GM19239 (cell line): ENCODE measurements at places on chromosomes 1 and 21.

- DNase-seq: peak; percentile 84
Observed at GRCh38 chr1:15696956-15697521, 12.9 kb downstream of the PLEKHM2 start.

DNA sequence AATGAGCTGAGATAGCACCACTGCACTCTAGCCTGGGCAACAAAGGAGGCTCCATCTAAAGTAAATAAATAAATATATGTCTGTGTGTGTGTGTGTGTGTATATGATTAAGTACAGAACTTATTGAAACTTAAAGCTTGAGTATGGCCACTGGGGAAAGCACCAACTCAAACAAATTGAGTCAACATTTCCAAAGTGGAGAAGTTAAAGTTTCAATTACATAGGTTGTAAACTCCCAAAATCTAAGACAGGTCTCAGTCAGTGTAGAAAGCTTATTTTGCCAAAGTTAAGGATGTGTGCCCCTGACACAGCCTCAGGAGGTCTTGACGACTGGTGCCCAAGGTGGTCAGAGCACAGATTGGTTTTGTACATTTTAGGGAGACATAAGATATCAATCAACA lies 458.9 kb upstream of the RGS18 start:
- DNase-seq: no peak

- DNase-seq: no peak
Observed at GRCh38 chr1:19009882-19010321, 53.4 kb upstream of the IFFO2 start.

GRCh38 chr1:64363111-64363510 lies 106.8 kb upstream of the CACHD1 start:
- DNase-seq: no peak

- DNase-seq: no peak
Observed at GRCh38 chr1:178910023-178910422, 39.1 kb upstream of the ANGPTL1 start.

- DNase-seq: no peak
Observed at GRCh38 chr1:155485222-155485621, 77.4 kb downstream of the ASH1L start.

DNA sequence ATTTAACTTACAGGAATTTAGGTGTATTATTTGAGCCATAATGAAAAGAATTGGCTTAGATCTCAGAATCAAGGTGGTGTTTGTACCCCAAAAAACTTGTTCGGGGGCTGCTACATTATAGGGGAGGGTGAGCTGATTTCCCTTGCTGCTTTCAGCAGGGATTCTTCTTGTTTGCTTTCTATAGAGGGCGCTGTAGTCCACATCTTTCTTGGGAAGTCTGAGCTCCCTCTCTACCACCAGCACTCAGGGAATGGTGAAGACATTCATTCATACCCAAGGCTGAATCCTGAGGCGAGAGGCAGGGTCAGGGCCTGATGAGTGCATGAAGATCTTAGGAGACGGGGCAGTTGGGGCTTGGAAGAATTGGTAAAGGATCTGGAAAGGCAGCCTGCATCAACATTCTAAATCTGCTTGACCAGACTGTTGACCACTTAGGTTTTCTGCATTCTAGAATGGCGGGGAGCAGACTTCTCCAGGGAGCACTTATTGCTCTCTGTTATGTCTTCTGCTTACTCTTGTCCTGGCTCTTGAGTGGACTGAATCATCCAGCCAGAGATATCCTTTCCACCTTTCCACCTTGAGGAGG lies 18.9 kb downstream of the SPATA46 start:
- peak; percentile 26 for DNase-seq

- DNase-seq: peak; percentile 51
Observed at GRCh38 chr21:41926117-41926806, 27.6 kb downstream of the C2CD2 start.

GRCh38 chr1:246564839-246565750 lies 966 bp downstream of the TFB2M start:
- DNase-seq: no peak

- DNase-seq: no peak
Observed at GRCh38 chr1:72037745-72038343, 244.5 kb downstream of the NEGR1 start.

DNA sequence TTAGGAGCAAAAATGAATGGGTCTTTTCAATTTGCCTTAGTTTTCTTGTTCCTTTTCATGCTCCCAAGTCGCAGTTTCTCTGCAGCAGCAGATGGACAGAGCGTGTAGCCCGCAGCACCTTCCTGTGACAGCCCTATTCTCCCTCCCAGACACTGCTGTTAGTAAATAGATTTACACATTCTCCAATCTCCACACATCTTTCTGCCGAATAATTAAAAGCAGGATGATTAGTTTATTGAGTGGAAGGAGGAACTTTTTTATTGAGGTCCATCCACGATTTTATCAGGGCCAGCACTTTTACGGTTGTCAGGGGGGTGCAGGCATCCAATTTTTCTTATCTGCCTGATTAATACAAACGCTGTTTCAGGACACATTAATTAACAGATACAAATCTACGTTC lies 98.2 kb upstream of the USH2A start:
- no peak for DNase-seq

- no peak for DNase-seq
Observed at GRCh38 chr1:40092706-40093639, 4.1 kb downstream of the PPT1 start.

- no peak for DNase-seq
Observed at GRCh38 chr1:214251354-214251753, 29.6 kb upstream of the SMYD2 start.

DNA sequence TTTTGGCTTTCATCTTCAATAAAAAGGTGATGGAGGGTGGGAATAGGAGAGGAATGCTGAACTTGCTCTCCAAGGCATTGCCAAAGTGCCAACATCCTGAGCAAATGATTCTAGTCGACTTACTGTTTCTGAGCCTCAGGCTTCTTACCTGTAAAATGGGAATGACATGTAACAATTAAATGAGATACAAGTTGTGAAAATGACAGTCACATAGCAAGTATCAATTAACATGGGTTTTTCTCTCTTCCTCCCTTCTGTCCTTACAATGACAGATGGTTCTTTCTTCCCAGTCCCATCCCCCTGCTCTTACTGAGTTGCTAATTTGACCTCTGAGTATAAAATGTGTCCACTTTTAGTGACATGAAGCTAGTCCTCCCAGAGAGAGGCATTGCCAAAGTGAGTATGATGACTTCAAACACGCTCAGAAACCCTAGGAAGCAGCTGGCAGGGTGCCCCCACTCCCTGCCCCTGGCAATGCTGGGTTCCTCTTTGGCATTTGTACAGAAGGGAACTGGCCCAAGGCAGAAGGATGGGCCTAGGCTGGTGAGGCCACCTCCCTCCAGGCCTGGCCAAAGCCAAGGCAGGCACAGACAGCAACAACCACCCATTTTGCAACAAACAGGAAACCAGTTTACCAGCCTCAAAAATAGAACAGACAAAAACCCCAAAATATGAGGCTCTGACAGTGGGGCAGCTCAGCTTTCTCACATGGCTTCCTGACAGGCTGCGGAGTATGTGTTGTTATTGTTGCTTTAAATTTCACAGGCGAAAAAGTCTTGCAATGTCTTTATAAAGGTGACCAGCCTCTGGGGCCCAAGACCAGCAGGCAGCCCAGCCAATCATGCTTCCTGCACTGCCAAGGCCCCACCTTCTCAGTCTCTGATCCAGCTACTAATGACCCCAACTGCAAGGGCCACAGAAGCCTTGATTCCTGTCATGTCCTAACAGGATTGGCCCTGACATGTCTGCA lies 115.9 kb downstream of the HIVEP3 start:
- no peak for DNase-seq

- no peak for DNase-seq
Observed at GRCh38 chr1:227789084-227790033, 26.1 kb upstream of the PRSS38 start.

GRCh38 chr1:10671090-10671489 lies 125.4 kb downstream of the CASZ1 start:
- DNase-seq: no peak

DNA sequence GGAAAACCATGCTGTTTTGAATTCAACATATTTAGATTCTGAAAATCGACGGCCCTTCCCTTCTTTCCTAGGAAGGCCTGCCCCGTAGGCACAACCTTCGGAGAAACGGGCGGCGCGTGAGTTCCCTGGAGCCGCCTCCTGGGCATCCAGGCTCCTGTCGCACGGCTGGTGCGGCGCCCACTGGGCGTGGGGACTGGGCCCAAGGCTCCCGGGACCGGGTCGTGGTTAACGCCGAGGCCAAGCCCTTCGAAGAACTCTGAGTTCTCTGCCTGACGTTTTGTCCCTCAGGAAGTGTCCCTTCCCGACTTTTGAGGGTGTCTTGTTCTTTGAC lies 19.2 kb upstream of the TBX15 start:
- no peak for DNase-seq

GRCh38 chr1:33286451-33287185 lies 30.3 kb downstream of the ZNF362 start:
- no peak for DNase-seq

DNA sequence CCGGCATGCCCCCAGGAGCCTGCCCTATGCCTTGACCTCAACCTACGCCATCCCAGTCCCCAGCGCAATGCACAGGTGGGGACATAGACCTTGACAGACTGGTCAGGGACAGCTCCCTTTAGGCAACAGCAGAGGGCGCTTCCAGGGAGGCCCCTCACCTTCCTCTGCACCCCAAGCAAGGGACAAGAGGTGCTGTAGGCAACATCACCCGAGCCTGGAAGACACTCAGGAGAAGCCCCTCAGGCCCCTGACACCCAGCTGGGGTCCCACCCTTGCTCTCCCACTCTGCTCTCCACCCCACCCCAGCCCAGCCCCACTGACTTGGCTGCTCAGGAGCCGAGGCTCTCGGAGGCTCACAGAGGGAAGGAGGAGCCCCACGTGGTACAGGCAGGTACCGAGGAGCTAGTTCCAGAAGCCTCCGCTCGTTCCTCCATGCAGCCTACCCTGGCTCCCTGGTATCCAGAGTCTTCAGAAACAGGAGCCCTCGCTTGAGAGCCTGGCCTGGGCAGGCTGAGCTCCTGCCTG lies 2.4 kb upstream of the WNT3A start:
- no peak for DNase-seq

DNA sequence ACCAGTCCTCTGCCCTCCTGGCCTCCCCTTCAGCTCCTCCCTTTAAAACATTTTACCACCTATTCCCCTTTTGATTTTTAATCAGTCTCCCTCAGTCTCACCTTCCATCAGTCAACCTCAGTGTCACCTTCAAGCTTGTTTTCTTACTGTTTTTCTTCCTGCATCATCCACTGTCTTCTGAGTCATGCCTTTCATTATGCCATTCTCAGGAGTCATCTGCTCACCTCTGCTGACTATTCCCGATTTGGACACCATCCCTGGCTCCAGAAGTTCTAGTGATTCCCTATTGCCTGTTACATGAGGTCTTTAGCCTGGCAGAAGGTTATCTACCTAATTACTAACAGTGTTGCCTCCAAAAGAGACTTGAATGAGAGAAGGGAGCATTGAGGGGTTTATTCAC lies 23.9 kb downstream of the NFASC start:
- DNase-seq: no peak

DNA sequence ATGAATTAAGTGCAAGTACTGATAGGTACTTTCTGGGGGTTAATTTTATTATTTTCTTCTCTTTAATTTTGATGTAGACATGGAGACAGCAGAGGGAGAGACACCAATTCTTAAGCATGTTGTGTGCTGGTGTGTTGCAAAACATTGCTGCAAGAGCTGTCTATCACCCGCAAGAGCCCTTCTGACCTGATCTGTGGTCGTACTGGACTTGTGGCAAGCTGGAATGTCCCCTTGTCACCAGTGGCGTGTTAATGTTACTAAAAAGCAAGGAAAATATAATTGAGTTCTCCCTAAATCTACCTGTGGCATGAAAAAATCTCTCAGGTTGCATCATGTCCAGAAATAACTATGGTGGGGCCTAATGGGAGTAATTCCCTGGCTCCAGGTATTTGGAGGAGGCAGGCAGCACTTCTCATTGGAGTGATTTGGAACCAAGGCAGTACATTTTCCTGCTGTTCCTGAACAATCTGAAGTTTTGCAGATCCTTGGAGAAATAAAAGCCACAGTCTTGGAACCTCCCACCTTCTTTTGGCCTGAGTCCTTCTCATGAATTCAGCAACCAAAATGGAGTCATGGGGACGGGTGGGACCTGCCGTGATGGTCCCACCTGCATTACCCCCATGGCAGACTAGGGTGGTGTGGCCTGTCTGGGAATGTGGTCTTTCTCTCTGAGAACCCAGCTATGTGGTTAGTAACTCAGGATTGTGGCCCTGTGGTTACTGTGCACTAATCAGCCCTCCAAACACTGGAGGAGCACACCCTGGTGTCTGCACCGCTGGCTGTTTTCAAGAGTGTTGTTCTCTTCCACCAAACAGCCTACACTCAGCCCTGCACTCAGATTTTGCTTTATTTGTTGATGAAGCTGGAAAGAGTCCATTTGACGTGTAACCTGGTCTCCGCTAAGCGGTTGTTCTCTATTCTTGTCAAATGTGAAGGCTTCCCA lies 57.4 kb downstream of the GALNT2 start:
- no peak for DNase-seq

DNA sequence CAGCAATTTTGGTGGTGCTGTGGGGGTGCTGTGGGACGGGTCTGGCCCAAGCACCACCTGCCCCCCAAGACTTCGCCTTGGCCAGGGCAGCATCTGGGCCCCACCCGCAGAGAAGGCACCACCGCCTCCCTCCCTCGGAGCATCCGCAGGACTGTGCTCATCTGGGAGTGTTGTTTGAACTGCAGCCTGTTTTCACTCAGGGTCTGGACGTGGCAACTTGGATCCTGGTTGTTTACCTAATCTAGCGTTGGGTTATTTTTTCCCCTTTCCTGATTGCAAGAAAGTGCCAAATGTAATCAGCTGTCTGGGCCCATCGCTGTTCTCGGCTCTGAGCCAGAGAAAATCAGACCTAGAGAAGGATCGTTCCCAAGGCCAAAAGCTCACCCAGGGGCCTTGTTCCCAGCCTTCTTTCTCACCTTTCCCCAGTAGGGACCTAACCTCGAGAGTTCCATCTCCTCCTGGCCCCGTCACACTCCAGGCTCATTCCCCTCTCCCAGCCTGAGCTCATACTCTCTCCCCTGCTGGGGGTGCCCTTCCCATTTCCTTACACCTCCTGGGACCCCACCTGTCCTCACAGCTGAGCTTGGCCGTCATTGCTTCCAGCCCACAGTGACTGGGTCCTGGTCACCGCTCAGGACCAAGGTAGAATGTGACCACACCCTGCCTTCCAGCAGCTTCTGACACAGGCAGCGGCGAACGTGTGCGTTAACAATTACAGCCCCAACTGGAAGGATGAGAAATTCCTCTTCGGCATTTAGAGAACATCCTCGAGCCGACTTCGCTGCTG lies 72.0 kb upstream of the FAM20B start:
- DNase-seq: no peak

- DNase-seq: no peak
Observed at GRCh38 chr1:61869691-61870109, 127.4 kb downstream of the PATJ start.

GRCh38 chr21:39373634-39374033 lies 24.7 kb upstream of the HMGN1 start:
- DNase-seq: no peak

GRCh38 chr1:203381151-203381751 lies 30.3 kb upstream of the FMOD start:
- DNase-seq: no peak
